ENCODE measurements at places on chromosomes 16 and 17.

DNA sequence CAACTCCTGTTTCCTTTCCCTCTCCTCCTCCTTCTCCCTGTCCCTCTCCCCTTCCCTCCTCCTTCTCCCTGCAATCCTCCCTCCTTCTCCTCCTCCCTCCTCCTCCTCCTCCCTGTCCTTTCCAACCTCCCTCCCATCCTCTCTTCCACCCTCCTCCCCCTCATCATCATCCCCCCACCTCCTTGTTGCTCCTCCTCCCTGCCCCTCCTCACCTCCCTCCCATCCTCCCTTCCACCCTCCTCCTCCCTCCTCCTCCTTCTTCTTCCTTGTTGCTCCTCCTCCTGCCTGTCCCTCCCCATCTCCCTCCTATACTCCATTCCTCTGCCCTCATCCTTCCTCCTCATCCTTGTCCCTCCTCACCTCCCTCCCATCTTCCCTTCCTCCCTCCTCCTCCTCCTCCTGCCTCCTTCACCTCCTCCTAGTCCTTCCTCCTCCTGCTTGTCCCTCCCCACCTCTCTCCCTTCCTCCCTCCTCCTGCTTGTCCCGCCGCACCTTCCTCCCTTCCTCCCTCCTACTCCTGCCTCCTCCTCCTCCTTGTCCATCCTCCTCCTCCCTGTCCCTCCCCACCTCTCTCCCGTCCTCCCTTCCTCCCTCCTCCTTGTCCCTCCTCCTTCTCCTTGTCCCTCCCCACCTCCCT lies 222.5 kb downstream of the IRF8 start:
- no peak for DNase-seq

- DNase-seq: no peak
Observed at GRCh38 chr16:17784073-17784472, 313.3 kb upstream of the XYLT1 start.

DNA sequence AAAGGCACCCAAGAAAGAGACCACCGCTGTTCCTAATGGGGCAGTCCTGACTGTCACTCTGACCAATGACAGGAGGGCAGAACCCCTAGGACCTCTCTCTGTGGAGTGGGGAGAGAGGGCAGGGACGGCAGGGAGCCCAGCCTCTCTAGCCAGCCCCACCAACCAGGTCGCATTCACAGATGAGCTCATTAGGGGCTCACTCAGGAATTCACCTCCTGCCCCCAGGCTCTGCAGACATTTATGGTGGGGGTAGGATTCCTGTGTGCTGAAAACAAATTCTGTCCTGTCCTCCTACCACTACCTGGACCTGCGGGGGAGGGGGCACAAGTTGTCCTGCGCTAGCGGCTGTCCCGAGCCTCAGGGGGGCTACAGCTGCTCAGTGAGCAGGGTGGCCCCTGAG lies 27.7 kb upstream of the GPRC5C start:
- no peak for DNase-seq

DNA sequence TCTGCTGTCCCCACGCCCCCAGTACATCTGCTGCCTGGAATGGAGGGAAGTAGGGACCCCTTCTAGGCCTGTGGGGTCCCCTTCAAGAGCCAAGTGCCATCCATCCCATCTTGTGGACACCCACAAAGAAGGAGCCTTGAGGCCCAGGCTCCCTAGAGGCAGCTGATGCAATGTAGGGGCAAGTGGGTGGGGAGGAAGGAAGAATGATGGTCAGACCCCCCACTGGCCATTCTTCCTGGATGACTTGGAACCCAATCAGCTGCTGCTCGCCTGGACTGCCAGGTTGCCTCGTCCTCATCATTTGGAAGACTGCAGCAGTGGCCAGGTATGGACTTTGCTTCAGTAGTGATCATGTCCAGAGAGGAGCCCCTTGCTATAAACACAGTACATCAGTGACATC lies 48.9 kb downstream of the SMPD3 start:
- no peak for DNase-seq

DNA sequence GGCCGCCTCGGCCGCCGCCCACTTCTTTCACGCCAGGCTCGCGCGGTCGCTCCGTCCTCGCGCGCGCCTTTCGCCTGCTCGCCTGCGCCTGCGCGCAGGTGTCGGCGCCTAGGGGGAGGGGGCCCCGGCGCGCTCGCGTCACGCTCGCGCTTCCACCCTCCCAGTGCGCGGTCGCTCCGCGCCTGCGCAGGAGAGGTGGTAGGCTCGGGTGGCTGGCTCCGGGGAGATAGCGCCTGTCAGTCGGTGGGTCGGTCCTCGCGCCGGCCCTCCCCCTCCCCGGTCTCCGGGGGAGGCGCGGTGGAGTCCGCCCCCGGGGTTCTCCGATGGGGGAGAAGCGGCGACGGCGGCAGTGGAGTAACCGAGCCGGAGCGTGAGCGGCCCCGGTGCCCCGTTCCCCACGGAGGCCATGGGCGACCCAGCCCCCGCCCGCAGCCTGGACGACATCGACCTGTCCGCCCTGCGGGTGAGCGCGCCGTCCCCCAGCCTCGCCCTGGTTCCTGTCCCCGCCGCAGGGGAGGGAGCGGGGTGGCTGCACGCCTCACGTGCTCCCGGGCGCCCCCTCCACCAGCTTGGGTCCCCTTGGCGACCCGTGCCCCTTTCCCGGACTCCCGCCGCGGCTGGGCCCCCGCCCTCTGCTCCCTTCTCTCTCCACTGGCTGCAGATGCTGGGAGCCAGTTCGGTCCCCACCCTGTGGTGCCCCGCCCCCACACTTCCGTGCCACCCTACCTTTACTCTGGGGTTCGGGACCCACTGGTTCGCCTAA lies at the start of gene MINK1:
TSS of gene MINK1 (plus strand) at position 163 of the 763 bp plus-strand sequence. CDS start at position 407, 244 bp downstream.
- peak; percentile 84 for DNase-seq

DNA sequence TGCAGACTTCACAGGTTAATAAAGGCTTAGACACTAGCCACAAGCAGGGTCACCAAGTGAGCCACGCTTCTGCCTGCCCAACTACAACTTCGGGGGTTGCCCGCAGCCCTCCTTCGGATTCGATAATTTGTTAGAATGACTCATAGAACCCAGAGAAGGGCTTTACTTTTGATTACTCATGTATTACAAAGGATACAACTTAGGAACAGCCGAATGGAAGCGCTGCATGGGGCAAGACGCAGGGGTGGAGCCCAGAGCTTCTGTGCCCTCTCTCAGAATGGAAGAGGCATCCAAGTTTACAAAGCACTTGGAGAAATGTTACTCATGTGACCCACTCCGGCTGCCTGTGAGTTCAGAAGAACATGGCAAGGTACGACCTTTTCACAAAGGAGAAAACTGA lies 7.5 kb upstream of the CDH5 start:
- DNase-seq: no peak

DNA sequence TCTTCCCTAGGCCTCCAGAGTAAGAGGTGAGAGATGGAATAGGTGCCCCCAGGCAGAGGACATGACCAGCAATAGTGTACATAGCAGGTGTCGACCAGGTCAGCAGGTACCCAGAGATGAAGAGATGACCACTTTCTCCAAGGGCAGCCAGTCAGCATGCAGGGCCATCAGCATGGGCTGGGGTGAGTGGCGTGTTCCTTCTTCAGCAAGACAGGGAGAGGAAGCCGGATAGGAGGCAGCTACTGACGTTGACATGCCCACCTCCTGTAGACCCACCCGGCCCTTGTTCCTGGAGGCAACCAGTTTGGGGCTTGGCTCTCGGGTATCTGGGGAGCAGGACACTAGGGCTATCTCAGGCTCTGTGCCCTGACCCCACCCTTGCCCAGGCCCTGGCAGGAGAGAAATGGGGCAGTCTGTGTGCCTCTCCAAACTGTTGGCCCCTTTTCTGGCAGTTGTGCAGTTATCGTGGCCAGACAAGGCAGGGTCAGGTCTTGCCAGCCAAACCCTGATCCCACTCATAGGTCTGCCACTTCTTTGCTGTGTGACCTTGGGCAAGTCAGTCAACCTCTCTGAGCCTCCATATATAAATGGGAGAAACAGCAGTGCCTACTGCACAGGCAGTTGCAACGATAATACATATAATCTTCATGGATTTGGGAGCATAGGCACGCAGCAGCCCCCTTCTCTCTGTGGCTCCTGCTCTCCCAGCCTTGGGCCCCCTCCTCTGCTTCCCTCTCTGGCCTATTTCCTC lies 1.4 kb upstream of the NDRG4 start:
- no peak for DNase-seq

DNA sequence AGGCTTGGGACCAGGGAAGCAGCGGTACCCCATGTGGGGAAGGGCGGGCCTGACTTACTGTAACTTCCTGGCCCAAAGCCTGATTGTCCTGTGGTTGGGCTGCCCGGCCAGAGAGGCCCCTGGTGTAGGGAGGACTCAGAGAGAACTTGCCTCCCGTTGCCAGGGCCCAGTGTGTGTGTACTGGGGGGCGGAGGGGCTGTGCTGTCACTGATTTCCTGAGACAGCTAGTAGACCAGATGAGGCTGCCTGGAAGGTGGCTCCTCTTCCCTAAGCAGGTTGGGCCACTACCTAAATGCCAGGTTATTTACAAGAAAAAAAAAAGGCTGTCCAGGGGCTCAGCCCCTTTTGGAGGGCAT lies 16.7 kb downstream of the SOCS3 start:
- no peak for DNase-seq

- peak; percentile 41 for DNase-seq
Observed at GRCh38 chr17:6666077-6666521, 14.5 kb downstream of the C17orf100 start.

DNA sequence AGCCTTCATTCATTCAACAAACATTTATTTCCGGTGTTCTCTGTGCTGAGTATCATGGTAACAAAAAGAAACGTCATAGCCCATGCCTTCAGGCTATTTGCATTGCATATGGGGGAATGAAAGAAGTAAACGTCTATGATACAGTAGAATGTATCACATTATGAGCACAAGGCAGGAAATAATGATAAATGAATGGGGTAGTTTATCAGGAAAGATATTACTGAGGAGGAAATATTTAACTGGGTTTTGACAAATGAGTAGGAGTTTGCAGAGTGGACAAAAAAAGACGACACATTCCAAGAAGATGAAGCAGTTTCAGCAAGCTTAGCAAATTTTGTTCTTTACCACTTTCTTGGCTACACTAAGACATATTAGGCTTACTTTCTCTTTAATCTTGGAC lies 1.3 kb upstream of the KRTAP4-7 start:
- no peak for DNase-seq

DNA sequence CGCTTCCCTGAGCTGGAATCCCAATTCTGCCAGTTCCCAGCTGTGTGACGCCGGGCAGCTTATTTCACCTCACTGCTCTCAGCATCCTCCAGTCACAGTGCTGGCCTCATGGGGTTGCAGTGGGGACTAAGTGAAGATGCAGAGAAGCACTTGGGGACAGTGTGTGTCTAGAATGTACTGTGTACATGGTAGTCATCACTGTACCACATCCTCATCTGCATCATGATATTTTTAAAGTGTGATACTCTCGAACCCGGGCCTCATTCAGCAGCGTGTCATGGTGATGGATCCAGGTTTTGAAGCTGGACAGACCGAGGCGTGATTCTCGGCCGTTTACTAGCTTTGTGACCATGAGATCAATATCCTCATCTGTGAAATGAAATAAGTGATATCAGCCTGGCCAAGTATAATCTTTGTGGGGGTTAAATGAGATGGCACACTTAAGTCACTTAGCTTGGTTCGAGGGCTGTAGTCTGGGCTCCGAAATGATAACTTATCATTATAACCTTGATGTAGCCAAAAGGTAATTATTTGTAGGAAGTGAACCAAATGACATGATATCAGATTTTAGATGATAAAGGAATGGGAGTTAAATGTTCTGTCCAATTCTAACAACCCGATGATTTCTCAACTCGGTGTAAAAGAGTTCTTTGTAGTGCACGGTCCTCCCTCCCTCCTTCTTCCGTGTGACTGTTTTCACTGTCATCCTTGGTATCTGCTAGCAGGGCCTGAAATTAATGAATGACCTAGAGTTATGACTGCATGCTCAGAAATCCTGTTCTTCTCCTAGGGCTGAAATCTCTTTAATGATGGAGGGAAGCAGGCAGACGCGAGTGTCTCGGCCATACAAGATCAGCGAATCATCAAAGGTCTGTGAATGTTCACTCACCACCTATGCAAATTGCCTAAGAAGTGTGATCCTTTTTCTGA lies 2.0 kb downstream of the KLHL36 start:
- DNase-seq: no peak
